Retina (tissue), 1 donor: ENCODE measurements at places on chromosomes 4 and X.

DNA sequence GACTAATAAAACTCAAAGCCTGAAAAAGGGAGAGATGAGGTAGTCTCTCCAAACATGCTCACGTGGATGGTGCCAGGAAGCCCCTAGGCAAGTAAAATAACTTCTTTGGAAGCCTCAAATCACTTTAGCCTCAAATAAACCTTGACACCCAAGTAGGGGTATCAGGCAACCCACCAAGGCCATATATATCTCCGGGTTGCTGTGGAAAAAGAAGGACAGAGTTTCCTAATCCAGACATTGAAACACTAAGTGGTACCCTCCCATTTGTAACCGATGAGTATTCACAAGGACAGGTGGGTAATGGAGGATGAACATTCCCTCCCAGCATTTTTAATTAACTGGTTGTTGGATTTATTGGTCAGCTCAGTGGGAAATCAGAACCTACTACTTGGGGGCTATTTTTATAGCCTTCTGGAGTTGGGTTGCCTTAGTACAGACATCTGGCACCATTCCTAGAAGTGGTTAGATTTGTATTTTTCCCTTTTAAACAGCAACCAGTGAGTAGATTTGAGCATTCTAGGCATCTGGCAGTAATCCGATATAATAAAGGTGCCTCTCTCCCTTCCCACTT lies 87.7 kb downstream of the GPC3 start:
- DNase-seq = no peak

DNA sequence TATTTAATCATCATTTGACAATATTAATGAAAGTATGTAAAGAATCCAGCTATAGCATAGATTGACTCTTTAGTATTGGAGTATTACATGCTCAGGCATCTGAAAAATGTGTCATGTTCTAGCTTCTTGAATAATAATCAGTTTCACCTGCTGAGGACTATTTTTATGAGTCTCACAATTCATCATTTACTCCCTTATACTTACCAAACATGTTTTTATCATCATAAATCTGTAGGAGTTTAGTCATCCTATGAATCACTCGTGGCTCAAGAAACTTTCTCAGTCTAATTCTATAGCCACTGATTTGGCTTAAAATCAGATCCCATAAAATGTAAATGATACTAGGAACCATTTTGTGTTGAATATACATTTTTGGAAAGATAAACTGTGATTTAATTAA lies 1616.1 kb downstream of the C4orf33 start:
- DNase-seq = no peak

DNA sequence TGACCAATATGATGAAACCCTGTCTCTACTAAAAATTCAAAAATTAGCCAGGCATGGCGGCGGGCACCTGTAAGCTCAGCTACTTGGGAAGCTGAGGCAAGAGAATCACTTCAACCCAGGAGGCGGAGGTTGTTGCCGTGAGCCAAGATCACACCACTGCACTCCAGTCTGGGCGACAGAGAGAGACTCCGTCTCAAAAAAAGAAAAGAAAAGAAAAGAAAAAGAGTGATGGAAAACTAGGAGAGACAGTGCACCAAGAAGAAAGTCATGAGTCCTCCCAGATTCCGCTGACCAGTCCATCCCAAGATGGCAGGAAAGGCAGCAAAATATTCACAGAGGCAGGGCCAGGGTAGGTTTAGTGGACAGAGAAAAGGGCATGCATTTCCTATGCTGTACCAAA lies 226.9 kb downstream of the ASMT start:
- no peak for DNase-seq

GRCh38 chrX:107825698-107826237 lies at the start of gene MID2:
TSS of gene MID2 (plus strand) at chrX:107825866. CDS start at chrX:107826427, 561 bp downstream.
- DNase-seq = peak; percentile 58

DNA sequence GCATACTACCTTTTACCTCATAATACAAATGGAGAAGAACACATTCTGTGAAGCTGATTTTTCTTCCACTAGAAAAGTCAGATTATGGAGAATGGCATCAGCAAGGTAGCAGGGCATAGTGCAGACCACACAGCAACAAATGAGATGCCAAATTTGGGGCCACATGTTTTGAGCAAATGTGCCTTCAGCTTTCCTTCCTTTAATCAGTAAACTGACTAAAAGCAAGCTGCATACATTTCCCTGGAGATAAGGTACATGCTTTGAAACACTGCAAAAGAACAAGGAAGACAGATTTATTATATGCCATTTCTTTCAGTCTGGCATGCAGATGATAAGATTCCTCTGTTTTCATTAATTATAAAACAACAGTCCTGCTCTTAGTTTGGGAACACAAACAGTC lies 67.1 kb upstream of the GUCY1A1 start:
- no peak for DNase-seq

GRCh38 chr4:99991741-99992140 lies 41.7 kb upstream of the H2AZ1 start:
- no peak for DNase-seq

GRCh38 chrX:16436348-16437188 lies 213.4 kb upstream of the S100G start:
- DNase-seq = peak; percentile 56

DNA sequence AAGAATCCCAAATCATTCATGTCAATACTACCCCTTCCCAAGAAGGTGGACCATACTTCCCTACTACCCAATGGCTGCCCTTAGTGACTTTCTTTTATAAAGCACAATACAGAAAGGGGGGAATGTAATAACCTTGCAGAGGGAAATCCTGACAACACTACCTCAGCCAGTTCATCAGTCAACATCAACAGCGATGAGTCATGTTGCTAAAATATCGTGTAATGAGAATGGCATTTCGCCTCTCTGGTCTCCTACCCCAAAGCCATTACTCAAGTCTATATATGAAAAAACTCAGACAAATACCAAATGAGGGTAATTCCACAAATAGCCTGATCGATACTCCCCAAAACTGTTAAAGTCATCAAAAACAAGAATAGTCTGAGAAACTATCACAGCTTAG lies 3.3 kb upstream of the MAGEA8 start:
- DNase-seq = no peak

DNA sequence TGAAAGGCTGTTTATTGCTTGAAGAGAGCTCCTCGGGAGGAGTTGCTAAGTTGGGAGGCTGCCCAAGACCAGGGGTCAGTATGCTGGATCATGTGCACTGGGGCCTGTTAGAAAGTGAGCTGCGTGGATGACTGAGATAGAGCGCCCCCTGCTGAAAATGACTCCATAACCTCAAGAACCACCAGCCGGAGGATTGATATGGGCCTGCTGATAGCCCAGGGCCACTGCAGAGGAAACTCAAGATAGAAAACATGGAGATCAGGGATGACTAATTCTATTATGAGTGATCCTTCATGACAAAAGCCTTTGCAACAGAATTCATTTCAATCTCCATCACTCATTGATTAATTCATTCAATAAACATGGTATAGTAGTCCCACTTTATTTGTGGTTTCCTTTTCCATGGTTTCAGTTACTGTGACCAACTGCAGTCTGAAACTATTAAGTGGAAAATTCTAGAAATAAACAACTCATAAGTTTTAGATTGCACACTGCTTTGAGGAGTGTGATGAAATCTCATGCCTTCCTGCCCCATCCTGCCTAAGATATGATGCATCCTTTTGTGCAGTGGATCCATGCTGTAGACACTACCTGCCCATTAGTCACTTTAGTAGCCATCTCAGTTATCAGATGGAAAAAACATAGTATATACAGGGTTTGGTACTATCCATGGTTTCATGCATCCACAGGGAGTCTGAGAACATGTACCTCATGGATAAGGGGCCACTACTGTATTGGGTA lies 126.7 kb upstream of the MBNL3 start:
- DNase-seq = peak; percentile 14

DNA sequence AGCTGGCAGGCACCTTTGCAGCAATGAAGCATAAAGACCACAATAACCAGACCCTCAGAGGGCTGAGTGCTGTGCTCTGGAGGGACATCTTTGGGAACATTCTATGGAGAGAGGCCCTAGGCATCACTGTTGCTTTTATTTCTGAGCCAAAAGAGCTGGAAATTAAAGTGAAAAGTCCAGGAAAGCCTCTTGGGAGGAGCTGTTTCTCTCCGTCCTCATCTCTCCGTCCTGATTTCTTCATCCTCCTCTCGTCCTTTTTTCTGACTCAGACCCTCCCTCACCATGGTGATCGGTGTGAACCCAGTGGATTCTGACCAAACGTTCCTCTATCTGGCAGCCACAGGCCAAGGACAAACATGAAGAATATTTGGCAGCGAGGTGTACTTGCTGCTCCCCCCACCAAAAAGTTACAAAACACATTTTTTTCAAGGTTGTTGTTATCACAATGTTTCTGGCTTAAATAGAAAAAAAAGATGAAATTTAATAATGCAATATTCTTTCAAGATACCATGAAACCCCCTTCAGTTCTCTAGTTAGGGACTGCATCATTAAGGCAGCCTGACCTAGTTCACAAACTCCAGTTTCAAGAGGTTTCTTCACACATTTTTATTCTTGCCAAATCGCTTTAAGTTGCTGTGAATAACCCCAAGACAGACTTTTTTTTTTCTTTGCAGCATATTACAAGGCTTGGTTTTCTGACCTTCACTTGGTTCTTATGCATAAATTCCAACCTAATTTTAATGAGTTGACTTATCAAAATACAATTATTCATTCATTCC lies 80.2 kb downstream of the SCD5 start:
- no peak for DNase-seq

GRCh38 chrX:82677286-82677685 lies 830.8 kb upstream of the POU3F4 start:
- DNase-seq = no peak

DNA sequence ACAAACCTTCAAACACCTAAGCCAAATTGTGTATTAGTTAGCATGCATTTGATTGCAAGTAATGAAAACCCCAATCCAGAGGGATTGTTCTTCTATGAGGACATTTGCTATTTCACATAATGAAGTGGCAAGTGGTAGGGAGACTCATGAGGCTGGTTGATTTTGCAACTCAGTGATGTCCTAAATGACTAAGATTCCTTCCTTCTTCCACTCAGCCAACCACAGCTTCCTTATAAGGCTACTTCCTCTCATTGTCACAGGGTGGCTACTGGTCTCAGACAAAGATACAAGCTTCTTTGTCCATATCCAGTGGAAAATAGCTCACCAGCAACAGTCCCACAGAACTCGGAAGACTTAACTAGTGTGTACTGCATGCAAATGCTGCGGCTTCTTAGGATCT lies 5.3 kb upstream of the OTC start:
- DNase-seq = no peak

GRCh38 chr4:48798117-48798516 lies 18.0 kb upstream of the FRYL start:
- DNase-seq = no peak

GRCh38 chr4:132114885-132115284 lies 1034.2 kb upstream of the PCDH10 start:
- no peak for DNase-seq

GRCh38 chr4:80309294-80310004 lies 26.1 kb upstream of the CFAP299 start:
- DNase-seq = no peak

- no peak for DNase-seq
Measured at GRCh38 chrX:95040104-95040503, 1366.1 kb downstream of the FAM133A start.

DNA sequence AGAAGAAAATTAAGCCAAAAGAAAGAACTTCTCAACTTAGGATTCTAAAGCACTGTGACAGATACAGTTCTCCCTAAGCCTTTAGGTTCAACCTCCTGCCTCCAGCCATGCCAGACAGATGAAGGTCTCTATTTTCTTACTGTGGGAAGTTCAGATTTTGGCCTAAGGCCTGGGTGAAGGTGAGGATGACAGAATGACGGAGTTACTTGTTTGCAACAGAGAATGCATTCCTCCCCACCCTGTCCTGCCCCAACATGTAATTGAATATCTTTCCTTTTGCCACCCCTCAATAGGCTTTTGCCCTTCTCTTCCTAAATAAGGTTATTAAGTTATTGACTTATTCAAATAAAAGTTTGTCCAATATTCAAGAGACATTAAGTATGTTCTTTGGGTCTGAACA lies 25.6 kb downstream of the SLC16A2 start:
- DNase-seq = no peak

DNA sequence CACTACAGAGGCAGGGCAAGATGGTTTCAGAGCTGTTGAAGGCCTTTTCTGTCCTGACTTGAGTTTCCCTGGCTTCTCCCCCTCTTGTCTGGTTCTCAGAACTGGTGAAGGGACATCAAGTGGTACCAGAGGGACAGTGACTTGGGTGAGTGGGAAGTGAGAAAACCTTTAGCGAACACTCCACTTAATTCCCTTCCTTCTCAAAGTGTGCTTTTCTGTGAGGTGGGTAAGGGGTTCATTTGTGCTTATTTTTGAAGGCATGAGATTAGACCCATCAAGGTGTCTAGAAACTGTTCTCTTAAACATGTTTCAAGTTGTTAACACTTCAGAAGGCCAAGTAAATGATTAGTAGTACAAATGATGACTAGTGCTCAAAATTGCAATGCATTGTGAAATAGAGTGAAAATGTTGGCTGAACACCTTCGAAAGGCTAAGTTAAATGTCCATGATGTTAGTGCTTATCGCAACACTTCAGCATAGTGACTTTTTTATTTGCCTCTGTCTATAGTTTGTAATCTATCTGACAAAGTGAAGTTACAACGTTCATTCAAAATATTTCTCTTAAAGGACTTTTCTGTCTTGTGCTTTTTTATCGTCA lies 2.8 kb downstream of the AREG start:
- no peak for DNase-seq

DNA sequence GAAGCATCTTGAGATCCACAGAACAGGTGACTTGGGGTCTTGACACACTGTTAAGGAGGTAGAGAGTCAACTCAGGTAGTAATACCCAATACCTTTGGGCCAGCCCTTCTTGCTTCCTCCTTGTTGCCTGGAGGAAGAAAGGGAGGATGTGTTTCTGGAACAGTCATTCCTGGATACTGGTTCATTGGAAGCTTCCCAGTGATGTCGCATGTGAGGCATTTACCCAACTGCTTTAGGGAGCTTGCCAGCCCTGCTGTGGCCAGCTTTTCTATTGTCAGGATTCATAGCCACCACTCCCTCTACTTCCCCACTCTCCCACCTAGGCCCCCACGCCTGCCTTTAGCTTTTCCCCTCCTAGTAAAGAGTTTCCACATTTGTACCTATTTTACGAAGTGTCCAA lies 310.3 kb upstream of the PRPS2 start:
- no peak for DNase-seq

DNA sequence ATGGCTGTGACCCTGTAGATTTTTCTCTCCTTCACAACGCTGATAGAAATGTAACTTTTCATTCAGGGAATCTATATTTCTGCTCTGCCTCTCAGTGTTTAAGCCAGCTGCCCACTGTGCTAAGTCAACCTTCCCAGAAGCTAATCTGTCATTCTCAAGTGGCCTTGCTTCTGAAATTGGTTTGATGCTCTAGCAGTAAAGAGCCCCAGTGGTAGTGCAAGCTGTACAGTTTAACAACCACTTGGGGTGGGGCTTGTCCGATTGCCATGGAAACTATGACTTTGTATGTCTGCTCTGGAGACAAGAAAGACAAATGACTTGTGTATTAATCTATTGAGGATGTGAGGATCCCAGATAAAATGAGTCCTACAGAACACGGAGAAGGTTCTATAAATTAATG lies 620.9 kb upstream of the GALNT7 start:
- DNase-seq = peak; percentile 51

- DNase-seq = no peak
Measured at GRCh38 chrX:118346258-118347094, 570 bp downstream of the WDR44 start.
